ENCODE measurements at places on chromosomes 6 and 20. TPM values are rescaled to one million over a fixed set of nuclear protein-coding genes. Genes with fewer than 3 reads are reported as not detected.

CGA gene
- not detected for total RNA-seq

ZSCAN16 gene
- total RNA-seq, result 2.3 TPM

PMEPA1 gene
- 25.7 TPM for total RNA-seq

GRCh38 chr6:83474309-83474708 lies 38.0 kb upstream of the PRSS35 start:
- peak; percentile 10 for DNase-seq

CDC5L gene
- total RNA-seq, result 17.4 TPM

- no peak for DNase-seq
These were observed 117.8 kb upstream of the F13A1 start for GRCh38 chr6:6438286-6438685.

- peak; percentile 46 for DNase-seq
These were observed 237.8 kb upstream of the PMEPA1 start for GRCh38 chr20:57947421-57948179.

GRCh38 chr20:56249244-56249955 lies 868 bp downstream of the MC3R start:
- no peak for DNase-seq

NKX2-4 gene
- total RNA-seq, result not detected

DNA sequence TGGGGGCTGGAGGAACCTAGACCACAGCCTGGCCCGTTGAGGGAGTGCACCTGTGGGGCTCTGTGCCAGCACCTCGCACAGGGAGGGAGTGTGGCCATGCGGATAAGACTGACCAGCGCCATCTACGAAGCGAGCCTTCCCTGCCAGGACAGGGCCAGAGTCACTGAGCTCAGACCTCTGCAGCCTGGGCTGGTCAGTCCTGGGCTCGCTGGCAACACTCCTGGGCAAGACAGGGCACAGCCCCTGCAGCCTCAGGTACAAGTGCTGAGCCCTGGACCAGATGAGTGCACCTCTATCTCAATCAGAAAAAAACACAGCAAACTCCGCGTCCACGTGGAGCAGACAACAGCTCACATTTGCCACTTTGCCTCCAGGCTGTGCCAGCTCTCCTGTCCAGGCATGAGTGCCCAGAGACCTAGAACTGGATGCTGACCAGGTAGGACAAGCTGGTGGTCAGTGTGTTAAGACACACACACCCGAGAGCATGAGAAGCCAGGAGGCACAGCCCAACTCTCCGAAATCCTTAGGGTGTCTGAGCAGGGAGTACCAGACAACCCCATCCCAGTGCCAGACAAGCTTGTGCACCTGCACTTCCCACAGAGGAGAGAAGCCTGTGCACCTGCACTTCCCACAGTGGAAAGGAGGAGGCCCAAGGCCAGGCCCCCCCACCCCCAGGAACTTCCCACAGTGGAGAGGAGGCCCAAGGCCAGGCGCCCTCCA lies 4.9 kb downstream of the ARFRP1 start:
- DNase-seq, result no peak

GRCh38 chr6:103854059-103854458 lies 1005.7 kb downstream of the HACE1 start:
- DNase-seq, result no peak

SRSF12 gene
- total RNA-seq, result 0.16 TPM

GRCh38 chr6:131740161-131740560 lies 29.3 kb upstream of the CTAGE9 start:
- DNase-seq, result no peak

GRCh38 chr20:47305667-47306066 lies 50.8 kb downstream of the ZMYND8 start:
- DNase-seq, result no peak

ZNF165 gene
- 0.35 TPM for total RNA-seq

DNA sequence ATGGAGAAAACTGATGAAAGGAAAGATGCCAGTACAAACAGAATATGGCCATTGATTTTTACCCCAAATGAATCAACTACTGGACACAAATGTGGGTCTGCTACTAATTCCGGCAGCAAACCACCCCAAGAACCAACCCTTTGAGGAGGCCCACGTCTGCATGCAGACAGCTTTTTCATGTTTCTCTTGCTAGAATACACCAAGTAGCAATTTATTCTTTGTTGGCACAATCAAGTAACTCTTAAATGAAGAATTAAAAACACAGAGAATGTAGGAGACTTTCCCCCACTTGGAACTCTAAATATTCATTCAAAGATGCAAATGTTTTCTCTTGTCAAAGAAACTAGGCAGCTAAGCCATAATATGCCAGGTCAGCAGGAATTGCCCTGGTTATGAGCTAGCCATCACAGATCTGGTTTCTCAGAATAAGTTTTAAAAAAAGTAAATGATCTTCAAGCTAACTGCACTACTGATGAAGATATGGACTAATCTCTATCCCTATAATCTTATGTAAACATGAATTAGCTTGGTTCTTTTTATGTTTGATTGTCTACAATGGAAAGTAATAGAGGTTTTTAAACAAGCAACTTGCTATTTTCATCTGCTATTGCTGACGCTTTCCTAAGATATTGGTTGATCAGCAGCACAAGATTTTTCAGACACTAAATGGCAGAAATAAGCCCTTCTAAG lies 163.1 kb upstream of the THEMIS start:
- DNase-seq, result no peak

HSF2 gene
- total RNA-seq, result 20.3 TPM

GRCh38 chr6:30641048-30641447 lies 5.9 kb upstream of the C6orf136 start:
- DNase-seq, result no peak

CDSN gene
- total RNA-seq, result not detected

UBR2 gene
- total RNA-seq, result 29.2 TPM

DNA sequence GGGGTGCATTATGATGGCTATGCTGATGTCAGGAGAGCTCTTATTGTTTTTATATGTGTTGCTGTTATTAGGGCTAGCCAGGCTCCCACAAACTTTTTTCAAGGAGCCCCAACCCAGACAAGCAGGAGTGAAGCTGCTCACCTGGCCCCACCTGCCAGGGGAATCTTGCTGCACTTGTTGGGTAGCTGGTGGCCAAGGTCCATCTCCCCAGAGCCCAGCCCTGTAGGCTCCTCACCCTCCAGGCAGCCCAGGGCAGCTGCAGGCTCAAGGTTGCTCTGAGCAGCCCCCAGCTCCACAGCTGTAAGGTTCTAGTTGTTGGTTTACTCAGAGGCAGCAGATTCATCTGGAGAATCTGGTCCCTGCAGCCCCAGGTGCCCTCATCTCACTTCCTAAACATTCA lies 46.8 kb upstream of the SIRPA start:
- no peak for DNase-seq

BTN1A1 gene
- not detected for total RNA-seq

- no peak for DNase-seq
These were observed 262.4 kb downstream of the SOX4 start for GRCh38 chr6:21855811-21856455.

- no peak for DNase-seq
These were observed 171.6 kb downstream of the ADGB start for GRCh38 chr6:146770275-146770964.

DNA sequence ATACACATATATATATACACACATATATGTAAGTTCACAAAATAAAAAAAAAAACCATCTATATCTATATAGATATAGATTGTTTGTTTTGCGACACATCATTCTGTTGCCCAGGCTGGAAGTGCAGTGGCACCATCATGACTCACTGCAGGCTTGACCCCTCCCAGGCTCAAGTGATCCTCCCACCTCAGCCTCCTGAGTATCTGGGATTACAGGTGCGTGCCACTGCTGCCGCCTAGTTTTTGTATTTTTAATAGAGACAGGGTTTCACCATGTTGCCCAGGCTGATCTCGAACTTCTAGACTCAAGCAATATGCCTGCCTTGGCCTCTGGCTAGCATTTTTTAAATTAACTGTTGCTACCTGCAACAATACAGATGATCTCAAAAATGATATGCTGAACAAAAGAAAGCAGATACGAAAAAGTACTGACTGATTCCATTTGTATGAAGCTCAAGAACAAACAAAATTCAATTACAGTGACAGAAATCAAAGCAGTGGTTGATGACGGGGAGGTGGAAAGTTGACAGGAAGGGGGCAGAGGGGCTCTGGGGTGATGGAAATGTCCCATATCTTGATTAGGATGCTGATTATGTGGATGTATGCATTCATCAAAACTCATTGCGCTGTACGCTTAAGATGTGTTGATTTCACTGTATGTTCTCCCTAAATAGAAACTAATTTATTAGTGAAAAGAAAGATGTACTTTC lies 49.6 kb downstream of the ATXN1 start:
- DNase-seq, result no peak

DNA sequence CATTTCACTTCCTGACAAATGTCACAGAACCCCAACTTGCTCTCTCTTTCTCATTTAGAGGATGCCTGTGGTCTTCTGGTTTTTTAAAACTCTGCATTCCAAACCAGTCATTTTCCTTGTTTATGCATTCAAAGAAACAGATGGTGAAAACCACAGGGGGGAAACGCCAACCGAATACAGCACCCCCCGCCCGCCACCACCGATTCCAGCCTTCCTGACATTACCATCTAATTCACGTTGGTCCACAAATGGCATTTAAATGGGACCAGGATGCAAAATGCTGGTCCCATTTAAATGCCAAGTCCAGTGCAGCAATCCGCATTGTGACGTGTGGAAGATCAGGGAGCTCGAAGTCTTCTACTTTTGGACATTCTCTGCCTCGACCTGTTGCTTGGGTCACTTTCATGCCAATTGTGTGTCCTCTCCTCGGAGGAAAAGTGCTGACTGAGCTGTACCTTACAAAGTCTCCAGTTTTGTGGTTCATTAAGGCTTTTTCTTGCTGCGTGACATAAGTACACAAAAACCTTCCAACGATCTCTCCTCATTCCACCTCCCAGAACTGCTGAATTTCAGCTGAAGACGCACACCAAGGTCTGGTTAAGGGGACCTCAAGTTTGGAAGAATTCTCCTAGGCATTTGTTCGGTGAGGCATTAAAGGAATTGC lies 35.8 kb downstream of the NEDD9 start:
- no peak for DNase-seq

- no peak for DNase-seq
These were observed 67.6 kb downstream of the BLOC1S5 start for GRCh38 chr6:7996538-7997111.

HLA-DOB gene
- total RNA-seq, result 0.33 TPM

BEND6 gene
- total RNA-seq, result 1.8 TPM

DNA sequence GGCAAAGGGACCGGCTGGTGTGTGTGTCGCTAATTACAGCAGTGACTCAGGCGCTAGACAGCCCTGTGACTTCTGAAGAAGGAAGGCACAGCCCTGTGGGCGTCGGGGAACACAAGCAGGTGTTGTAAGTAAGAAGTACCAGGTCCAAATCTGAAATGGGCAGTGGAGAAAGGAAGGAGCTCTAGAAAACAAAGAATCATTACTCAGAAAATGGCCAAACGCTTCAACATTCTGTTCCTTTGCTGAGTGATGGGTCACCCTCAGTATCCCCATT lies 106.8 kb downstream of the PXDC1 start:
- DNase-seq, result no peak

- no peak for DNase-seq
These were observed 11.6 kb downstream of the JAG1 start for GRCh38 chr20:10662151-10662550.

MYL9 gene
- total RNA-seq, result 1,883 TPM

GRCh38 chr6:42915732-42916131 lies at the start of gene PTCRA:
Gene PTCRA (plus strand): TSS chr6:42916053. CDS start chr6:42916070, 17 bp downstream.
- DNase-seq, result no peak

DNA sequence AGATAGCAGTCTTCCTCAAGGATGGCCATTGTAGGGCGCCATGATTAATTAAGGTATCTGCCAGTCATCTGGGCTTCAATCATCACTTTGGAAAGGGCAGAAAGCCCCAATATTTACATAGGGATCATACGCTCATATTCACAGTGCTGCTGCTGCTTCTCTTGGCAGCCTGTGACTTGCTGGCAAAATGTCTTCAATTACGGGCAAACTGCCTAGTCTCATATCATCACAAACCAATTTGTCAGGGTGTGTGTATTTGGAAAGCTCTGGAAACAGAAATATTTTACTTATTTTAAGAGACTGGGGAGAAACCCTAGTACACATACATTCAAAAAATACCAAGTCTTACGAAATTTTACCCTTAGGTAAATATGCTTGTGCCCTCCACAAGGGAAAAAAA lies 77.6 kb downstream of the SAMD5 start:
- peak; percentile 29 for DNase-seq

GRCh38 chr6:12288914-12289313 lies 1.2 kb upstream of the EDN1 start:
- no peak for DNase-seq

DNA sequence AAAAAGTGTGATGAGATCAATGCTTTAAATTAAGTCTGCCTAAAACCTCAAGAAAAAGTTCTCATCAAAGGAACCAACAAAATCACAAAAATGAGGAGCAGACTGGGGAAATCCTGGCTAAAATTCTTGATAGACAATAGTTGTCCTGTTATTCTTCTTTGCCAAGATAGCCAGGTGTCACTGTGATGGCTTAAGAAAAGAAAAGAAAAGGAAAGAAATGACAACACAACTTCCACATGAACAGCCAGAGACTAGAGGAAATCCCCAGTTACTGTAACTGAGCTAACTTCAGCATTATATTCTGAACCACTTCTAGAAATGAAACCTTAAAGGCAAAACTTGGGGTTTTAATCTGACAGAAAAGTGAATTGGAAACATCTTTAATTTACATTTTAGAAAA lies 129.6 kb downstream of the CD24 start:
- no peak for DNase-seq

FAXC gene
- total RNA-seq, result 0.16 TPM

GPX5 gene
- not detected for total RNA-seq

GRCh38 chr6:16690608-16691142 lies 70.6 kb downstream of the ATXN1 start:
- no peak for DNase-seq

- no peak for DNase-seq
These were observed 128.9 kb upstream of the SHLD1 start for GRCh38 chr20:5621305-5621704.

BCAS1 gene
- not detected for total RNA-seq

GRCh38 chr20:24658920-24659660 lies 189.7 kb downstream of the SYNDIG1 start:
- DNase-seq, result peak; percentile 30

DNA sequence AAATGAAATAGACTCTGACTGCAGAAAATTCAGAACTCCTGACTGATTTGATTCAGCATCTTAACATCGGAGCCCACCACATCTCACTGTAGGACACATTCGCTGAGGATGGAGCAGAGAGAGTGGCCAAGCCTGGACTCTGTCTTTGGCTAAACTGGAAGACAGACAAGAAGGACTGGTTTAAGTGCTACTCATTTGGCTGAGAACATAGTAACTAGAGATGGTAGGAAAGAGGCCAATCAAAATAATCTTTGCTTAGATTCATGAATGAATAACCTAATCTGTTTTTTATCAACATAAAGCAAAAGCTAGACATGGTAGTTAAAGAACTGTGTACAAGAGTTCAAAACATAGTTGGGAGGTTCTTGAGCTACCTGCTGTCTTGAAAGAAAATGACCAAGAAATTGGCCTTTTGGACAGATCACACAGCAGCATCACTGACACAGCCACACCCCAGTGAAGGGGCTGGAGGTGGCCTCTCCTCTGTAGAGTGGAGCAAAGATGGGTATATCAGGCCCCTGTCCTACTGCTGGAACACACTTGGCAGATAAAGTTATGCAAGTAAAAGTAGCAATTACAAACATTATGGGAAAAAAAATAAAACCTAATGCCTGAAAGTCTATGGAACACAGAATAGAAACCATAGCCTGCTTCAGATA lies 87.1 kb upstream of the NT5E start:
- DNase-seq, result no peak

COX4I2 gene
- total RNA-seq, result 5.7 TPM

SLC17A2 gene
- total RNA-seq, result not detected

XPO5 gene
- total RNA-seq, result 11.8 TPM

CLDN20 gene
- total RNA-seq, result not detected
